ENCODE measurements at places on chromosomes 2 and 18.

DNA sequence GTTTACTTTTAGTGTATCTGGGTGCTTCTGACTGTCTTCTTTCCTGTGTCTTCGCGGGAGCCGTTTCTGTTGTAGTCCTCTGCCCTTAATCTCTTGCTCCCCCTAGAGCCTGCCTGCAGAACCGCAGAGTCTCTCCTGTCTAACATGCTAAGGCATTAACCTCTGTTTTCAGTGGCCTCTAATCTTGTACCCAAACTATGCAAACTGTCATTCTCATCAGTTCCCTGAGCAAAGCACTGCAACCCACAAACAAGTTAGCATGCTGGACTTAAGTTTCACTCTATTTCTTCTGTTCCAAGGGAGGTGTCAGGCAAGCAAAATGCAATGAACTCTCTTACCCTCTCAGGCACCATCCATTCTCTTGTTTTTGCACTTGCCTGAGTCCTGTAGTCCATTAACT, 138.4 kb downstream of the OTX1 start:
- peak; percentile 76 for DNase-seq

DNA sequence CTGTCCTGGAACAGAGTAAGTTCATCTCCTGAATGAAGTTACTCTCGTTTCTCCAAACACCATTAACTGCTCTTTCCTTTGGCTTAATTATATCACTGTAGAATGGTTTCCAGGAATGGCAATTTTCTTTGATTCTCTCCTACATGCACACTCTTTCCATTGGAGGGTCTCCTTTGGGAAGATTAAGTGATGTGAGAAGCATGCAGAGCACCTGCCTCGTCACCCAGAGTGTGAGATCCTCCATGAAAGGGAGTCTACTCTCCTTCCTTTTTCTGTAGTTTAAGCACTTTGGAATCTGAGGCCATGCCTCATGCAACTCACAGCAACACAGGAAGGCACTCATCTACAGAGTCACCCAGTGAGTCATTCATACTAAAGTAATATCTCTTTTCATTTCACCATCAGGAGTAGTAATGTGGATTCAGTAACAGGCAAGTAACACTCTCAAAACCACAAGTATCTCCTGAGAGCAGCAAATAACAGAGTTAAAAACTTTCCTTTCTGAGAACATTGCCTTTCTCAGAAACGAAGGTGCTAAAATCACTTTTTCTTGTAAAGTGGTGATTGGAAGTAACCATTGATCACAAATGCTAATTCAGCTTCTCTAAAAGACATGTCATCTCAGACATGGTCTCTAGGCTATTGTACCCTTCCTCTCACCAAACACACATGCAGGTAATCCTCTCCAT, 52.8 kb upstream of the IL1RL1 start:
- DNase-seq: no peak

- no peak for DNase-seq
Measured at GRCh38 chr2:100929147-100929546, 72.9 kb upstream of the RPL31 start.

- no peak for DNase-seq
Measured at GRCh38 chr18:8857806-8858205, 152.4 kb downstream of the MTCL1 start.

GRCh38 chr2:123597988-123598387, 427.1 kb upstream of the CNTNAP5 start:
- DNase-seq: no peak

DNA sequence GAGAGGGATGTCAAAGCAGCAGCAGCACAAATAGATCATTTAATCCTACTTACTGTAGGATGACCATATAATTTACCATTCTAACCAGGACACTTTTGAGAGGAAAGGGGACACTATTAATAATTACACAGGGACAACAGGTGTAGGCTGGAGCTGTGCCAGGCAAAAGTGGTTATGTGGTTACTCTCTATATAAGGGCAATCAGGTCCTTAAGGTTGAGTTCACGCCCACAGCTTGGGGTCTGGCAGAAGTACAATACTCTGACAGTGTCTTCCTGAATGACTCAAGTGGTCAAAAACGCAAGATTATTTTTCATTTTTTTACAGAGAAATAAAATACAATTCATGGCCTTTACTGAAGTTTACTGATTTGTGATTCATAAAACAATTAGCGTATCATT, 2.8 kb downstream of the PREPL start:
- peak; percentile 83 for DNase-seq

DNA sequence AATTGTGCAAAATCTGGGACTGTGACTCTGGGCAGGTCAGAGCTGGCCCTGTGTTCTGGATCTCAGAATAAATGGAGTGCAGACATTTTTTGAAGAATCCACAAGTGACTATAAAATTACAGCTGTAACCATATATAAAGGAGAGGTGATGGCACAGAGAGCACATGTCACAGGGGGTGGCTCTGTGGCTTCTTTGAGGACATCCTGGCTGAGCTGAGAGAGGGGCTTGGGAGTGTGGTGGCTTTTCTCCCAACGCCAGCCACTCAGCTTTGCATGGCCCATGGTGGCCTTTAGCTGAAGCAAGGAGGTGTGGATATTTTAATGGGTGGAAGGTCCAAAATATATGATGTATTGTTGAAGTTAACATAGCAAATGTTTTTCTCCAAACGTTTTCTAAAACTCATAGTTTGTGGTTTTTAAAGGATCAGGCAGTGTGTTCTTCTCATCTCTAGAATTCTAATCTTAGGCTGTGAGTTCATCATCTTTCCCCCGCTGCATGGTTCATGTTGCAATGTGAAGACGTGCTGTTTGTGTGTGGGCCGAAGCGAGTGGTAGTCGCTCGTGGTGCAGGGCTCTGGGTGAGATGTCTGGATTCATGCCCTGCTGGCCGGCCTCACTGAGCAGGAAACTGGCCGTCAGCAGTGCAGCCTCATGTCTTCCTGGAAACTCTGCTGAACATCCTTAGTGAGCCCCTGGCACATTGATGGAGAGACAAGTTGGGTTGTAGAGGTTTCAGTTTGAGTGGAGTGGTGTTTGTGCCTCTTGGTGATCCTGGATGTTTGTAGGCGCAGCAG, 109.9 kb downstream of the ZNF236 start:
- peak; percentile 14 for DNase-seq

DNA sequence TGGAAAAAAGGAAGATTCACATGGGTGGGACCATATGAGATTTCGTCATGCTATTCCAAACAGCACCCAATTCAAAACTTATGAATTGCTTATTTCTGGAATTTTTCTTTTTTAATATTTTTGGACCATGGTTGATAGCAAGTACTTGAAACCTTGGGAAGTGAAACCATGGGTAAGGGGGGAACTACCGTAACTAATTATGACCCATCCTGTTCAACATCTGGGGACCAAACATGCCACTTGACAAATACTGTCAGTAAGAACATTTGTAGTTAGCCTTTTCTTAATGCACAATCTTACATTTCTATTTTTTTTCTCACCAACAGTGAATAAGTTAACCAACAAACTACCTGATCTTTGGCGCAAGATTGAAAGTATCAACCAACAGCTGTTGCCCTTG, 105.7 kb upstream of the TTC39C start:
- peak; percentile 28 for DNase-seq

GRCh38 chr2:47208852-47209606, 53.9 kb upstream of the STPG4 start:
- no peak for DNase-seq

GRCh38 chr2:20144861-20145260, 80.1 kb downstream of the SDC1 start:
- peak; percentile 39 for DNase-seq
